ENCODE measurements at places on chromosomes 6 and 20.

DNA sequence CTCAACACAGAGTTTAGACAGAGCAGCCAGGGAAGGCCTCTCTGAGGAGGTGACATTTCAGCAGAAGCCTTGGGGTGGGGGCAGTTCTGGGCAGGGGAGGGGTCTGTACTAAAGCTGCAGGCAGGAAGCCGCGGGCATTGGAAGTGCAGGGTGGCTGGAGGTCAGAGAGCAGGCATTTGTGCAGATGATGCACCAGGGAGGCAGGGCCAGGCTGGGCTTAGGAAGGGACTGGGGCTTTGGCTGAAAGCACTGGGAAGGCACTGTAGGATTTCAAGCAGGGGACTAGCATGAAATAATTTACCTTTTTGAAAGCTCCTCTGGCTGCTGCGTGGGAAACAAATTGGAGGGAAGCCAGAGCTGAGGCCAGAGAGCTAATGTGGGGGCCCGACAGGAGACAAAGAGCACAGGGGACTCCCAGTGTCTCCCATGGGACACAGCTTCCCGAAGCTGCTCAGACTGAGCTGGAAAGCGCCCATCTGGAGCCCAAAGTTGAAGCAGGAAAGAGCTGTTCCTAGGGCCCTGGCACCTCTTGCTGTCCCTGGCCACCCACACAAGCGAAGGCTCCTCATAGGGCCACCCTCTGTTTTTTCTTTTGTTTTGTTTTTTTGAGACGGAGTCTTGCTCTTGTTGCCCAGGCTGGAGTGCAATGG is 19.3 kb downstream of the ADA start:
- no peak overlapping the region for H3K27ac ChIP-seq
- DNase-seq, result no peak
- no peaks in the 10 kb centered on the region for H3K36me3 ChIP-seq
- H3K4me1 ChIP-seq, result no peaks in the 10 kb centered on the region
- H3K4me3 ChIP-seq, result no peak overlapping the region

GRCh38 chr20:38907918-38908677 is 18.1 kb upstream of the FAM83D start:
- no peak overlapping the region for H3K4me3 ChIP-seq
- no peaks in the 10 kb centered on the region for H3K36me3 ChIP-seq
- H3K4me1 ChIP-seq, result no peaks in the 10 kb centered on the region
- no peak for DNase-seq
- H3K27ac ChIP-seq, result no peak overlapping the region

GRCh38 chr20:2006452-2007361 is 12.8 kb upstream of the PDYN start:
- H3K27me3 ChIP-seq, result no peaks in the 10 kb centered on the region
- DNase-seq, result no peak
- H3K4me1 ChIP-seq, result no peaks in the 10 kb centered on the region
- no peak overlapping the region for H3K27ac ChIP-seq

DNA sequence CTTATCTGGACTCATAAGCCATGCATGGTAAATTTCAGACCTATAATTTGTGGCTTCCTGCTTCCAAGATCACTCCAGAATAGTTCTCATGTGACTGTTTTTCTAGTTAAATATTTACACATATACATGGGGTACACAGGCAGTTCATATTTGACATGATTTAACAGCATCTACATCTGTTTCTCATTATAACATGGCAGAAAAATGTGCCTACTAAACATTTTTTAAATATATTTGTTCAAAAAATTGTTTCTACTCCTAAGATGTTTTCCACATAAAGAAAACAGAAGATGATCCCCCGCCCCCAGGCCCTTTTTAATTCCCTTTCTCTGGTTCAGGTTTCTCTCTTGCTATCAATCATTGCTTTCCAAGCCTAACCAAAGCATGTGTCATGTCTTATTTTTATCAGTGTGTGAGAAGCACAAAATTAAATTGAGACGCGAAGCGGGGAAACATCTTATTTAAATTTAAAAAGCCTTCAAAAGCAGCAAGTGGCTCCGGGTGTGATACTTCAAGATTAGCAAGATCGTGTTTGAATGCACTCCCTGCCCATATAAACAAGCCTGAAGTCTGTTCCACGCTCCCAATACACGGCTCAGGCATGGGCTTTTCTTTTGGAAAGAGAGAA is 37.3 kb downstream of the IPCEF1 start:
- no peak for DNase-seq
- no peak overlapping the region for H3K4me3 ChIP-seq
- no peaks in the 10 kb centered on the region for H3K36me3 ChIP-seq
- no peaks in the 10 kb centered on the region for H3K4me1 ChIP-seq
- no peaks in the 10 kb centered on the region for H3K27me3 ChIP-seq

GRCh38 chr6:5950361-5950785 is 56.4 kb downstream of the NRN1 start:
- no peaks in the 10 kb centered on the region for H3K36me3 ChIP-seq
- H3K27me3 ChIP-seq, result no peaks in the 10 kb centered on the region
- no peaks in the 10 kb centered on the region for H3K4me1 ChIP-seq
- DNase-seq, result no peak
- no peak overlapping the region for H3K27ac ChIP-seq
- no peak overlapping the region for H3K4me3 ChIP-seq

GRCh38 chr6:107677399-107677798 is 146.7 kb downstream of the SCML4 start:
- DNase-seq, result no peak
- H3K27ac ChIP-seq, result no peak overlapping the region
- no peaks in the 10 kb centered on the region for H3K27me3 ChIP-seq
- peaks cover 3% of the 10 kb centered on the region for H3K4me1 ChIP-seq
- H3K4me3 ChIP-seq, result no peak overlapping the region
